Activated B cell treated with CpG ODN at 0.5 μM for 24 hours (primary cell): ENCODE measurements at places on chromosomes 3 and 15. TPM values are rescaled to one million over a fixed set of nuclear protein-coding genes. Genes with fewer than 3 reads are reported as not detected.

WNT5A gene
- total RNA-seq, result not detected in 2 replicates

TM4SF4 gene
- not detected in 2 replicates for total RNA-seq

FOXL2NB gene
- not detected in 2 replicates for total RNA-seq

NR1I2 gene
- total RNA-seq, result 1.1 and 1.2 TPM in 2 replicates

GABPB1 gene
- total RNA-seq, result 32.5 and 32.7 TPM in 2 replicates

SEMA6D gene
- not detected in 2 replicates for total RNA-seq

DNAJC13 gene
- 35.9 and 39.8 TPM in 2 replicates for total RNA-seq

BBS4 gene
- total RNA-seq, result 19.4 and 21.4 TPM in 2 replicates

CPOX gene
- 17.3 and 17.5 TPM in 2 replicates for total RNA-seq

CLK3 gene
- 100 and 116 TPM in 2 replicates for total RNA-seq

EAF2 gene
- total RNA-seq, result 43.3 and 47.7 TPM in 2 replicates

FEZF2 gene
- not detected in 2 replicates for total RNA-seq

MEGF11 gene
- total RNA-seq, result not detected in 2 replicates

CLDN18 gene
- not detected in 2 replicates for total RNA-seq

THRB gene
- total RNA-seq, result 0.31 and 0.86 TPM in 2 replicates

SPTBN5 gene
- total RNA-seq, result 0.78 and 1.1 TPM in 2 replicates

CHAC1 gene
- total RNA-seq, result 22.3 and 27.3 TPM in 2 replicates
